Activated naive CD8-positive, alpha-beta T cell treated with anti-CD3 and anti-CD28 coated beads, Interleukin-2, amount 10 ng/mL, durations not matched to agents 7 days and 5 days (primary cell): ENCODE measurements at places on chromosomes 12 and 14. TPM values are rescaled to one million over a fixed set of nuclear protein-coding genes. Genes with fewer than 3 reads are reported as not detected.
A peak's percentile ranks its signal among the peaks of the same experiment; 100 is the strongest.

DNA sequence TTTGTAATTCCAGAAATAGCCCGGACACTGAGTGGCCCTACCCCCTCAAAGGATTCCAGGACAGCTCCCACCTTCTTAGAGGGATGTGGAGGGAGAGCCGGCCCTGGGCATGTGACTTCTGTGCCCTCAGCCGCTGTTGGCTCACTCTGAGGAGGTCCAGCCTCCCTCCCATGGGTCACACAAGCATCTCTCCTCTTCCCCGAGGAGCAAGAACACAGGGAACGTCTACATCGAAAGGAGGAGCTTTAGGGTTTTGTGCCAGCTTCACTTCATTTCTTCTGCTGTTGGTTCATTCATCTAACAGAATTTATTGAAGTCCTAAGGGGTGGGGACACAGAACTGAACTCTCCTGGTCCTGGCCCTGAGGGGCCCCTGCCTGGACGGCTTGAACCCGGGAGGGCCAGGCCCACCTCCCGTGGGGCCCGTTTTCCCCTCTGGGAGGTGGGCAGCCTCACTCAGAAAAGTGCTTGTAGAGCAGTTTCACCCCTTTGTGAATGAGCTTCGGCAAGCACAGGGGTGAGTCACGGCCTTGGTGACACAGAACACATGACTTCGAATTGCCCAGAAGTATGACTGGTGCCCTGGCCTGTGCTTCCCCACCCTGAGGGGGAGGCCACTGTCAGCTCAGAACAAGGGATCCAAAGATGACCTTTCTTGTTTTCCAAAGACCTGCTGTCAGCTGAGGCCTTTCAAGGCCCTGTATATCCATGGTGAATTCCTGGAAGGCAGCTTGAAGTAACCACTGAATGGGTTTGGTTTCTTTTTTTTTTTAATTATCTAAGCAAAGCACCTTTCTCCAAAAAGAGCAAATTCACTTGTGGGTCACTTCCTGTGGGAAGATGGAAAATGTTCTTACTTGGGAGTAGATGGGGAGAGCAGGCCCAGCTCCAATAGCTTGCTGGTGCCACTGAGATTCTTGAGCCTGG is 39.2 kb downstream of the NFKBIA start:
- peak; percentile 51 for DNase-seq

- no peak for DNase-seq
Measured at GRCh38 chr12:71555191-71555590, 108.5 kb downstream of the ZFC3H1 start.

GRCh38 chr14:33350366-33350990 is 411.8 kb downstream of the NPAS3 start:
- no peak for DNase-seq

DNA sequence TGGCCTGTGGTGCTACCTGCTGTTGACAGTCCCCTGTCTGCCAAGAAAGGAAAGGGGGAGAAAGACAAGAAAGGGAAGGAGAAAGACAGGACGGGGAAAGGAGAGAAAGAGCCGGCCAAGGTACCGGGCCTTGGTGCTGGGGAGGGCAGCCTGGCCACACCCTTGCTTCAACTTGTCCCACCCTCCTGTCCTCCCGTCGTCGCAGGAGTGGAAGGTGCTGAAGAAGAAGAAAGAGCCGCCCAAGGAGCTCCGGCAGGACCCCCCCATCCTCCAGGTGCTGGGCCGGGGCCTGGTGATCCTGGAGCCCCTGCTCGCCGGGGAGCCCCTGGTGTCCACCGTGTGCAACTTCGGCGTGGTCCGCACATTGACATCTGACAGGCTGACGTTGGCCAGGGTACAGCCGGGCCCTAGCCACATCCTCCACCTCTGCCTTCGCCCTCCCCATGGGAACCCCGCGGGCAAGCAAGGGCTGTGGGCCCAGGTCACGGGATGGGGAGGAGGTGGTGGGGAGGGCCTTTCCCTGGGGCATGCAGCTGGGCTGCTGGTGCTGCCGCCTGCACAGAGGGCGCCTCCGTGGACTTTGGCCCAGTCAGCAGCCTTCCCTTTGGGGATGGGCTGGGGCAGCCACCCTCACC is 2.9 kb upstream of the B3GNT4 start:
- DNase-seq: no peak

- DNase-seq: no peak
Measured at GRCh38 chr14:33967138-33967537, 16.3 kb upstream of the EGLN3 start.

DNA sequence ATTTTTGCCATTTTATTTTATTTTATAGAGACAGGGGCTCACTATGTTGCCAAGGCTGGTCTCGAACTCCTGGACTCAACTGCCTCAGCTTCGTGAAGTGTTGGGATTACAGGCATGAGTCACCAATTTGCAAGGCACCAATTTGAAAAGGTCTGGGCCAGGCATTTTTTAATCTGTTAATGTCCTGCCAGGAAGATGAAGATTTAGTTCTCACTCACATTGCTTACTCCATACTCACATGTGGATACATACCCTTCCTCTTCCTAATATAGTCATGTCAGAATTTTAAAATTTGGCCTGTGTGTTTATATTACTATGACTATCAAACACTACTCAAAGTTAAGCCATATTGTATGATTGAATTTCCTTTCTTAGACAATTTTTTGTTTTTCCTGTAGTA is 15.3 kb upstream of the EML1 start:
- DNase-seq: no peak

DNA sequence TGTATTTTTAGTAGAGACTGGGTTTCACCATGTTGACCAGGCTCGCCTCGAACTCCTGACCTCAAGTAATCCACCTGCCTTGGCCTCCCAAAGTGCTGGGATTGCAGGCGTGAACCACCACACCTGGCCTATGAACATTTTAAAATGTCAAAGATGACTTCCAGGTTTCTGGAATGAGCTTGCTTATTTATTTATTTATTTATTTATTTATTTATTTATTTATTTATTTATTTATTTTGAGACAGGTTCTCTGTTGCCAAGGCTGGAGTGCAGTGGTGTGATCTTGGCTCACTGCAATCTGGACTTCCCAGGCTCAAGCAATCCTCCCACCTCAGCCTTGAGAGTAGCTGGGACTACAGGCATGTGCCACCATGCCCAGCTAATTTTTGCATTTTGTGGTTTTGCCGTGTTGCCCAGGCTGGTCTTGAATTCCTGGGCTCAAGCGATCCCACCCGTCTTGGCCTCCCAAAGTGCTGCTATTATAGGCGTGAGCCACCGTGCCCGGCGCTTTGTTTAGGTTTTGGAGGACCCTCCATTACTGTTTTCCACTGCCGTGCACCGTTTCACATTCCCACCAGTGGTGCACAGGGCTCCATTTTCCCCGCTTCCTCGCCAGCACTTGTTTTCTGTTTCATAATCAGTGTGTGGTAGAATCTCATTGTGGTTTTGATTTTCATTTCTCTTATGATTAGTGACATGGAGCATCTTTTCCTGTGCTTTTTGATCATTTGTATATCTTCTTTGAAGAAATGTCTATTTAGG is 6.4 kb upstream of the CFAP251 start:
- DNase-seq: no peak

GRCh38 chr14:52458721-52459085 is 93.6 kb downstream of the TXNDC16 start:
- DNase-seq: no peak

DNA sequence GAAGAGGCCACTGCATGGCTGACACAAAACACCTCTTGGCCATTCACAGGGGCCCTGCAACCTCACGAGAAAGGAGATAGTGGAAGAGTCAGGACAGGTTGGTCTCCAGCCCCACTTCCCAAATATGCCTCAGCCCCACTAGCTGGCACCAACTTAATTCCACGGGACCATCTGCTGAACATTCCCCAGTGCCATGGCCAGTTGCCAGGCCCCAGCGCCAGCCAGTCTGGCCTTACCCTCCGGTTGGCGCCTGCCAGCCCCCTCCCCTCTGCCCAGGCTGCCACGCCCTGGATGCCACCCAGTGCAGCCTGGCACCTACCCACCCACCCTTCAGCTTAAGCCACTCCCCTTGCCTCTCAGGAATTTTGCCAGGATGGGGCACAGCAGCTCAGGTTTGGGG is 21.2 kb upstream of the HSPB8 start:
- no peak for DNase-seq

DNA sequence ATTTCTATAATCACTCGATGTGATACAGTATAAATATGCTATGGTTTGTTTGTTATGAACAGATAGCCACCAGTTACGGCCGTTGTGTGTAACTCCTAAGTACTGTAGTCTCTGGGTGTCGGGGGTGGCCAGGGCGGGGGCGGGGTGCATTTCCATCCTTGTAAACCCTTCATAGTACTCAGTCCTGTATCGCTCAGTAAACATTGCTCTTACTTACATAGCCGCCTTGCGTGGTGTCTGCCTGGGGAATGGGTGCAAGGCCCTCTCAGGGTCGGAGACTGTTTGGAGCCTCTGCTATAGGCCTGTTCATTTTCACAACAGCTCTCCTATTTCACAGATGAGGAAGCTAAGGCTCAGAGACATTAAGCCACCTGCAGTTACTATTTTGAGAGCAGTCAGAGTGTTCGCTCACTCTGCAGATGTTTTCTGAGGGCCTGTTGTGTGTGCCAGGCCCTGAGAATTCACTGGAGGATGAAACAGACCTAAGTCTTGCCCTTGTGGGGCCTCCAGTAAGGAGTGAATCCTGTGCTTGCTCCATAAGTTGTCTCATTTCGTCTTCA is 42.5 kb downstream of the JDP2 start:
- no peak for DNase-seq

DNA sequence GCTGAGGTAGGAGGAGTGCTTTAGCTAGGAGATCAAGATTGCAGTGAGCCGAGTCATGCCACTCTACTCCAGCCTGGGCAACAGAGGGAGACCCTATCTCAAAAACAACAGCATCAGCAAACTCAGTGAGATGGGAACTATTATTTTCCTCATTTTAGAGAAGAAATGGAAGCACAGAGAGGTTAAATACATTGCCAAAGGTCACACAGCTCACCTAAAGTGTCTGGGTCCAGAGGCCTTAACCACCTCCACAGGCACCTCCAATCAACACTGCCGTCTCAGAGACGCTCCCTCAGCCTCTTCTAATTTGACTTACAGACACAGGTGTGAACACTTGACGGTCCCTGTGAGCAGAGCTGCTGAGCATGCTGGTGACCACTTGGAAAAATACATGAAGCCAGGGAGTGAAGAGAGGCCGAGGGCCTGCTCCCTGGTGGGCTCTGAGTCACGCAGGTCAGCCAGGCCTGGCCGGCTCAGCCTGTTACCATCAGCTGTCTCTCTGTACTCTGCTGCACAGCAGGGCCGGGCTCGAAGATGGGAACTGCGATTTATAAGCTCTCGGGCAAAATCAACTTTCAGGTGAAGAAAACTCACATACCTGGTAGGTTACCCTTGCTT is 77.5 kb upstream of the RASSF3 start:
- no peak for DNase-seq

The KRT82 gene
- total RNA-seq: not detected

The RNASE2 gene
- total RNA-seq: not detected

The RBP5 gene
- total RNA-seq: 1.3 TPM

The CTSG gene
- not detected for total RNA-seq

The MIPOL1 gene
- total RNA-seq: not detected

The CCDC177 gene
- total RNA-seq: not detected

The KRT75 gene
- not detected for total RNA-seq
